ENCODE measurements at places on chromosomes 16 and 17. TPM values are rescaled to one million over a fixed set of nuclear protein-coding genes. Genes with fewer than 3 reads are reported as not detected.

The WBP2 gene
- 101 TPM for total RNA-seq

The TBC1D3L gene
- 9.0 TPM for total RNA-seq

The METRNL gene
- 37.6 TPM for total RNA-seq

The IRX3 gene
- 5.8 TPM for total RNA-seq

The DHRS7C gene
- not detected for total RNA-seq

The SLC13A2 gene
- total RNA-seq, result 0.12 TPM

The MYL4 gene
- not detected for total RNA-seq

The MAP2K6 gene
- 6.9 TPM for total RNA-seq

The BRIP1 gene
- 5.0 TPM for total RNA-seq

The ZNF213 gene
- 11.8 TPM for total RNA-seq

The ANKFY1 gene
- total RNA-seq, result 26.4 TPM

Measured in A549 treated with Hydrocortisone at 1 μM for 4 hours (cell line).